ENCODE measurements at places on chromosomes 2 and 18.

- no peak for DNase-seq
Observed at GRCh38 chr18:67590571-67591141, 74.1 kb upstream of the DSEL start.

DNA sequence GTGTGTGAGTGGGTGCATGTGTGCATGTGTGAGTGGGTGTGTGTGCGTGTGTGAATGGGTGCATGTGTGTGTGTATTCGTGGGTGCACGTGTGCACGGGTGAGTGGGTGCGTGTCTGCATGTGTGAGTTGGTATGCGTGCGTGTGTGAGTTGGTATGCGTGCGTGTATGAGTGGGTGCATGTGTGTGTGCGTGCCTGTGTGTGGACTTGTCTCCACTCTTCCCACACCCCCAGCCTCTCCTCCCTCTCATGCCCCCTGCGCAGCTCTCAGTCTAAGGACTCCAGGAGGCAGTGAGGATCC is 5.1 kb upstream of the OTOF start:
- no peak for DNase-seq

DNA sequence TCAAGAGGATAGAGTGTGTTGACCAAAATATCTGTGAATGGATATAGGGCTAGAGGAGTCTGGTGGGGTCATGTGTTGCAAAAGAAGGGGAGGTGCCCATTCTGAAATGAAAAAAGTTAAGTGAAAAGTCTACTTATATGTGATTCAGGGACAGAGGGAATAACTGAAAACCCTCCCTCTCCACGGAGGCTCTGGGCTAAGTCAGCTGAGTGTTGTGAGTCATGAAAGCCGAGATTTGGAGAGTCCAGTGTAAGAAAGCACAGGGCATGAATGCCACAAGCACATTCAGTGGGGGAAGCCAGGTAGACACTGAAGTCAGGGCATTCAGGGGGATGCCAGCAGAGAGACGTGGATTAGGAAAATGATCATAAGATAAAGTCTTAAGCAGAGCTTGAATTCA is 871.9 kb downstream of the TSN start:
- DNase-seq: no peak

- DNase-seq: no peak
Observed at GRCh38 chr18:28178720-28179119, 1.8 kb upstream of the CDH2 start.

DNA sequence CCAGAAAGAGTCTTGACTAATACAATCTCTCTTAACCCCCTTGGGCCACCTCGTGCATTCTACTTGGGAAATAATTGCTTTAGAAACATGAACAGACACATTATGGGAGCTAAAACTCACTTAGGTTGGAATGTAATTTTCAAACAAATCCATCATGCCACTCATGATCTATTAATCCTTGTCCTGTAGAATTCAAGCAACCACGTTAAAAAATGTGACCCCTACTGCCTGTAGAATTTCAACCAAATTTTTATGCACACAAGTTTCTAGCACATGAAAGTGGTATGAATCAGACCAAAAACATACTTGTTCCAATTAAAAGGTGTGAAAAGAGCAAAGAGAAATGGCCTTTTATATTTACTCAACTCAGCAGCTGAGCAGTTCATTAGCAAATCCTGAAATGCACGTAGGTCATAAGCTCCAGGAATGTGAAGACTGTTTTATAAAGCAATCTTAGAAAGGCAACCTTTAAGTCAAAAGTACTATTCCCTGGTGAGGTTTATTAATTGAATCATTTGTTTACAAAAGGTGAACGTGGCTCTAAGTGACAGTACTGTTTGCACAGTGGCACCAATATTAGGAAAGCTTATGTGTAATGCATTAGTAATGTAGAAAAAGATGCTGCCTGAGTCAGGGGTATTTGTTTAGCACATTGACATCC is 459.4 kb upstream of the UBE2E3 start:
- DNase-seq: no peak

GRCh38 chr2:26487192-26487591 is 9.3 kb upstream of the OTOF start:
- no peak for DNase-seq

GRCh38 chr18:22221350-22221749 is 52.0 kb downstream of the GATA6 start:
- no peak for DNase-seq

DNA sequence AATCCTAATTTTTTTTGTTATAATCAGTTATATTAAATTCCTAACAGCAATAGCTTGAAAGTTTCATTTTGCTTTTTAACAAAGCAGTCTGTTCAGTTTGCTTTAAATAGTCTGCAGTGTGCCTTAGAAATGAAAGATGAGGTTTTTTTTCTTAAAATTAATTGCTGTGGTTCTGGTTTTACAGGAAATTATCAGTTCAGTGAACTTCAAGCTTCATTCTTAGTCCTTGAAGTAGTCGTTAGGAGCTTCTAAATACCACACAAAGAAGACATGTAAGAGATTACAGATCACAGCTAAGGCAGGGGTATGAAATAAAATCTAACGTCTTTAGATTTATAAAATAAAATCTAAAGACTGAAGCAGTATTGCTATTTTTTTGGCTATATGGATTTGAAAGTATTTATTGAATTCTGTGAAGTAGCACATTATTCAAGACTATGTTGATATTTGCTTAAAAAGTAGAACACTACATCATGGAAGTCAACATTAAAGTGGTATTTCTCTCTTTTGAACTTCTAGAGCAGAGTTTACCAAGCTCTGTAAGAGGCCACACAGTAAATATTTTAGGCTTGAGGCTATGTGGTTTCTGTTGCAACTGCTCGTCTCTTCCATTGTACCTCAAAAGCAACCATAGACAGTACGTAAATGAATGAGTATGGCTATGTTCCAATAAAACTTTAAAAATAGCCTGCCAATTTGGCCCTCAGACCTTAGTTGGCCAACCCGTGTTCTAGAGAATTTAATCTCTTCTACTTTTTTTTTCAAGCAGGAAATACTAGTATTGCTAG is 81.5 kb upstream of the STON1 start:
- no peak for DNase-seq

GRCh38 chr2:221124532-221125240 is 447.4 kb downstream of the EPHA4 start:
- DNase-seq: no peak

DNA sequence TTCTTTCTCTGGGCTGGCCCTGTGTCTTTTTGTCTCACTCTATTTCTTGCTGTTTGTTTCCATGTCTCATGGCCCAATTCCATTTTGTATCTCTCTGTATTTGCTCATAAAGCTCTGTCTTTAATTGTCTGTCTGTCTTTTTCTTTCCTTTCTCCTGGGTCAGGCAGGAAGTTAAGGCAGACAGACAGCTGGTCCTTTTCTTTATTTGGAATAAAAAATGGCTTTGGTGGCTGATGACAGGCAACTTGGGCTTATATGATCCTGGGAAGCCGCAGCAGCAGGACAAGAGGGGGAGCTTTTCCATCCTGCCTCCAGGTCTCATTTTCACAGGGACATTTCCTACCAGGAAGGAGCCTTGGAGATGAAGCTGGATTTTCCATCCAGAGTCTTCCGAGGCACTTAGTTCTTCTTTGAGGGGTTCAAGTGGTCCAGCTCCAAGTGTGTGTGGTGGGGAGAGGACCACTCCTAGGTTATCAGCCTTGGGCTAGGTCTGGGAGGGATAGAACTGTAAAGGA is 138.7 kb downstream of the TDRD15 start:
- DNase-seq: no peak

GRCh38 chr2:101803128-101803527 is 105.6 kb downstream of the MAP4K4 start:
- DNase-seq: no peak
